ENCODE measurements at places on chromosomes 1 and 21. TPM values are rescaled to one million over a fixed set of nuclear protein-coding genes. Genes with fewer than 3 reads are reported as not detected.

The ADORA3 gene
- total RNA-seq = 1.6 TPM

GRCh38 chr1:21673277-21673780, 4.2 kb upstream of the RAP1GAP start:
- DNase-seq = no peak

The IL19 gene
- total RNA-seq = not detected

- DNase-seq = no peak
These were observed 2.8 kb downstream of the KCNQ4 start for GRCh38 chr1:40786171-40786994.

DNA sequence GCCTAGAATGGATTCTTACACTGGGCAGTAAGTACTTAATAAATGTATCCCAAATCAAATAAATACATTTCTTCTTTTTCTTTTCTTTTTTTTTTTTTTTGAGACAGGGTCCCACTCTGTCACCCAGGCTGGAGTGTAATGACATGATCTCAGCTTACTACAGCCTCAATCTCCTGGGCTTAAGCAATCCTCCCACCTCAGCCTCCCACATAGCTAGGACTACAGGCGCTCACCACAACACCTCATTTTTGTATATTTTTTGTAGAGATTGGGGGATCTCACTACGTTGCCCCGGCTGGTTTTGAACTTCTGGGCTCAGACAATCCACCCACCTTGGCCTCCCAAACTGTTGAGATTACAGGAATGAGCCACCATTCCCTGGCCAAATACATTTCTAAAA, 63.7 kb upstream of the LGALS8 start:
- DNase-seq = no peak

DNA sequence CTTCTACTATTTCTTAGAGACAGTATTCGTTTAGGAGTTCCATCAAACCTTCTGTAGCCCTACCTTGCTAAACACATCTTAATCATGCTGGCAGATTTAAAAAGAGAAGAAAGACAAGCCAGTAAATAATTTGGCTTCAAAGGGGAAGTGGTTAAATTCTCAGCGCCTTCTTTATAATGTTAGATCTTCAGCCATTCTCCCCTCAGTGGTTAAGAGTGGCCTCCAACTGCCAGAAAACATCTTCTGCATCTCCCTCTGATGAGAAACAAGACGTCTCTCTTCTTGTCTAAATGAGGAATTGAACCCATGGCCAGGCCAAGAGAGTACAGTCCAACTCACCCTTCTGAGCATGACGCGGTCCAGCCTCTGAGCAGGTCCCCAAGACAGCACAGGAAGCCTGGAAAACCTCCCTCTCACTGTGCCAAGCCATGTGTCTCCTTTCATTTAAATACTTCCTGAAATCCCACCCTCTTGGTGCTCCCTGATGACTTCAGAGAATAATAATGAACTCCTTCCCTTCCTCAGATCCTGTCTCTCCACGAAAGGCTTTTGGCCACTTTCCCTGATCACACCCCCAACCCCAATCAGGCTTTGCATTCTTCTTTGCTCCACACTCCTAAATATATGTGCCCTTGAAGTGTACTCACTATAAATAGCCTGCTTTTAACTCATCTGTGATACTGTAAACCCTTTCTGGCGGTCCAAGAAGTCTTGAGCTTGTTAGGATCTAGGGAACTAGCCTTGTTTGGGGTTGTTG, 16.4 kb upstream of the LRRC52 start:
- DNase-seq = no peak

The AMIGO1 gene
- 2.9 TPM for total RNA-seq

GRCh38 chr1:213998785-213999184, 11.0 kb downstream of the PROX1 start:
- DNase-seq = no peak

- DNase-seq = no peak
These were observed 40.8 kb downstream of the NID1 start for GRCh38 chr1:236023926-236024565.

The S100A10 gene
- total RNA-seq = 116 TPM

The RNPEP gene
- total RNA-seq = 24.0 TPM

All from urinary bladder (tissue), 4 donors.